ENCODE measurements at places on chromosomes 5 and 9. TPM values are rescaled to one million over a fixed set of nuclear protein-coding genes. Genes with fewer than 3 reads are reported as not detected.

MLANA gene
- total RNA-seq, result not detected

ANKS6 gene
- 66.5 TPM for total RNA-seq

IRX1 gene
- total RNA-seq, result 14.8 TPM

EGFLAM gene
- 1.1 TPM for total RNA-seq

GADD45G gene
- total RNA-seq, result 13.5 TPM
